GM12891 (cell line): ENCODE measurements at places on chromosomes 6 and 20.

GRCh38 chr6:32604434-32604877, 14.8 kb upstream of the HLA-DRB1 start:
- no peak for DNase-seq

GRCh38 chr20:62120990-62121775, 1.1 kb upstream of the LSM14B start:
- no peak for DNase-seq

DNA sequence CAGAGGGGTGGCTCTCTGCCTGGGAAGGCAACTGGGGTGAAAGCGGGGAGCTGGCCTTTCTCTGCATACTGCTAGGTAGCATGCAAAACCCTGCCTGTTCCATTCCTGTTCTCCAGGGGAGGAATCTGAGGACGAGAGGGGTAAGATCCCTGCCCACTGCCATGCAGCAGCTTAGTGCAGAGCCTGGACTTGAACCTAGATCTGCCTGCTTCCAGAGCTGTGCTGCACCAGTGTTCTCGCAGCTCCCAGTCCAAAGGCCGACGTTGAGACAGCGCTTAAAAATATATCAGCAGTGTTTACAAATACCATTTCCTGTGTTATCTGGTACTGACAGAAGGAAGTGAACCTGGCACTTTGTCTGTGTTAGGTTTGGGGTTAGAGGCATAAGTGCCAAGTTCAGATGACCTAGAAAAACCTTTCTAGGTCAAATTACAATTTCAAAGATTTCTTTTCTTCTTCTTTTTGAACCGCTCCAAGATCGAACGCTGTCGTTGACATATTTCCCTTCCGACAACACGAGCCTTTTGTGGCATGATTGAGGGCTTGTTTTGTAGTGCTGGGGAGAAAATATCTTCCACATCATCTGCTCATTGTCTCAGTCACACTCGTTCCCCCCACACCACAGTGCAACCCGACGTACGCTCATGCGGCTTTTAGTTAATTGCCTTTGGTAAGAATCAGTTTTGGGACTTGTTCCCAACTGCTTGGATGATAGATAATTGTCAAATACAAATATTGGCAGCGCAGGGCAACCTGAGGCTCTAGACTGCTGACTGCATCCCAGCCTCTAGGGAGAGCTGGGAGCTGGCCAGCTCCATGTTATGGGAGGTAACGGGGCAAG, 44.6 kb downstream of the TOX2 start:
- DNase-seq = no peak

DNA sequence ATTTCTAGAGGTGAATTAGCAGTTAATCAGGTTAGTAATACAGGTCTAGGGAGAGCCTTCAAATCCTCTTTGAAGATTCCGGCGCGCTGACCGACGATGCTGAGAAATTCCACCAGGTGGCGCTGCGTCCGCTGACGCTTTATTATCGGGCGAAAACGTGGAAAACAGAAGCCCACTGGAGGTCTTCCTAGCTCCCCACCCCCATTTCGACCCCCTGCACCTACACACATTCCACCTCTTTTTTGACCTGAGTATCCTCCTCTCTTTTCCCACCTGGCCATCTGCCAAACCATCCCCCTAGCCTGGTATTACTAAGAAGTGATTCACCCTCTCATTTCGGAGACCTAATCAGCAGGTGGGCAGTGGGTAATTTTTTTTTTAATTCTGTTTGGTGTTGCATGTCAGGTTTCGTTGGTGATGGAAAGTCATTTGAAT, 65.4 kb upstream of the RIN2 start:
- peak; percentile 29 for DNase-seq

- DNase-seq = no peak
Measured at GRCh38 chr20:23251779-23252178, 98.8 kb upstream of the NXT1 start.

GRCh38 chr6:4983322-4983721, 20.5 kb downstream of the RPP40 start:
- no peak for DNase-seq

- DNase-seq = no peak
Measured at GRCh38 chr6:169994739-169995138, 243.3 kb downstream of the ERMARD start.

- no peak for DNase-seq
Measured at GRCh38 chr6:139284789-139285188, 7.0 kb downstream of the TXLNB start.

DNA sequence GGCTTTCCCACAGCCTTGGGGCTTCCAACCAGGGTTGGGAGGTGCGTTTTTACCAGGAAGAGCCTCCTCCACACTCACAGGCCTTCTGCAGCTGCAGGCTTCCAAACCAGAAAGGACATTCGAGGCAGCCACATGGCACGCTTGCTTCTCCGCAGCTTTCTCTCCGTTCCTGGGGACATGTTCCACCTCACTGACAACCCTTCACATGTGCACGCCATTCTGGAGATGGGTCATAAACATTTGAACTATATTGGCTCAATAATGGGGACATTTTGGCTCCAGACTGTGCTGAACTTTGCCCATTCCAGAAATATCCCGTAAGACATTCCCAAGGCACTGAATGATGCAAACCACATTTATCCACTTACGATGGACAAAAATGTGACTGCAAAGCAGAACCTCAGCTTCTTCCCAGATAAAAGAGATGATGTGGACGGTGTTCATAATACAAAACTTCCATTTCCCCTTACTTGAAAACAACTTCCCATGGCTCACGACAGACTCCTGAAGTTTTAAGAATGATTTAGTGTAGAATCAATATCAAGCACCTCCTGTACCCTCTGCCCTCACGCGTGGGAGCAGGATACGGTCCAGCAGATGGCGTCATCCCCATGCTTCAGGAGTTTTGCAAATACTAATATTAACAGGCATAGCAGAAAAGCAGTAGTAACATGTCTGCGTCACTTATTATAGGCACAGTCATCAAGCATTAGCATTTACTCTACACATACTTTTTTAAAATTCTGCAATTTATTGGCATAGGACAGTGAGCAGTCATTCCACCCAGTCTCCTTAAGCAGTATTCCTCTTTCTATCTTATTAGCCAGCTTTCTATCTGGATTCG, 25.4 kb upstream of the FOXF2 start:
- DNase-seq = no peak

DNA sequence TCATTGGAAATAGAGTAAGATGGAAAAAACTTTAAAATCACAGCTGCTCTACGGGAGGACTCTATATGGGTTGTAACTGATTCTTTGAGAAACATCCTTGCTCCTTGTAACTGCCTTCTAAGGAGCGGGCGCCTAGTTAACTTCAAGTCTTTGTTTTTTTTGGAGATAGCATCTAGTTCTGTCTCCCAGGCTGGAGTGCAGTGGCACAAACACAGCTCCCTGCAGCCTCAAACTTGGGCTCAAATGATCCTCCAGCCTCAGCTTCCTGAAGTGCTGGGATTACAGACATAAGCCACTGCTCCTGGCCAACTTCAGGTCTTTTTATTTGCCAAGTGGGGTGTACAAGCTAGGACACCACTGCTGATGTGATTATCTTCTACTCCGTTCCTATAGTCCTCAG, 506.4 kb upstream of the SOX4 start:
- DNase-seq = no peak

DNA sequence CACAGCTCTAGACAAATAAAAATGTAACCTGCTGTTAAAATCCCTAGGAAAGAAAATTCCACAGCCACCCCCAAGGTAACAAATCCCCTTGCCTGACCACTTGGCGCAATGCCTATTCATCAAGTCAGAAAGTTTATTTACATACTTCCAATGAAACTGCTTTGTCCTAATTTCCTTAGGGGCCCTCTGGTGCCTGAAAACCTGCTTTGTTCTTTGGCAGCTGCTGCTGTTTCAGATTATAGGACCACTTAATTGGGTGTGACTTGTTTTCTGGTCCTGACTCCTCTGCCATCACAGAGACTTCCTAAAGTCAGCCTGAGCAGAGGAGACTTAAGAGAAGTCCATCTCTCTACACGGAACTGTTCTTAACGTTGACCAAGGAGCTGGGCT, 323.6 kb downstream of the UBE3D start:
- no peak for DNase-seq

DNA sequence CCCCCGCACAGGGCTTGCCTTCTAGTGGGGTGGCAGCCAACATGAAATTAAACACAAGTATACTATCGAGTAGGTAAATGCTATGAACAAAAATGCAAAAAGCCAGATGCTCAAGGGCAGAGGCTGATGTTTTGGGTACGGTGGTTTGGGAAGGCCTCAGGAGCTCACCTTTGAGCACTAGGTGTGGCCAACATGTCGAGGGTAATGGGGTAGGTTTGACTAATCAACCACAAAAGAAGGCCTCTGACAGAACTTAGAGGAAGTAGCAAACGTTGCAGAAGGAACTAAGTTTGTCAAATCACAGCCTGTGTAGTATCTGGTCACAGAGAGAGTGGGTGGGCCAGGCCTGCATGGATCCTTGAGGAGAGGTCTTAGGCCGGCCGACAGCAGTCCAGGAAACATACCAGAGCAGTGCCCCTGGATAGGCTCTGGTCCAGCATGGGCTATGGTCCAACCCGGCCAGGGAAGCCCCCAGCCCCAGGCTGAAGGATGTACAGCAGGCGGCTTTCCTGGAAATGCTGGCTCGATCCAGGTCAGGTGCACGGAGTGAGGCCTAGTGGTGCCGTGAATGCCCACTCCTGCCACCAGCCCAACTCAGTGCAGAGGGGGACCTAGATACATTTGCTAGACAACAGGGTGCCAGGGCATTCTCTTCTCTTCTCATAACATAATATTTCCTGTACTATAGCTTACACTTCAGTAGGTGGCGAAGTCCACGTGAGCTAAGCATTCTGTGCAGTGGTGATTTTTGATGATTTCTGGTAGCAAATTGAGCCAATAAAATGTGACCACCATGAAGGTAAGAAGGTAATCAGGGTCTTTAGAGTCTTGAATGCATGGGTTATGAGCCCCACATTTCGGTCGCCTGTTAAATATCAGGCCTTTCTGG, 56.3 kb upstream of the CD93 start:
- DNase-seq = peak; percentile 43

DNA sequence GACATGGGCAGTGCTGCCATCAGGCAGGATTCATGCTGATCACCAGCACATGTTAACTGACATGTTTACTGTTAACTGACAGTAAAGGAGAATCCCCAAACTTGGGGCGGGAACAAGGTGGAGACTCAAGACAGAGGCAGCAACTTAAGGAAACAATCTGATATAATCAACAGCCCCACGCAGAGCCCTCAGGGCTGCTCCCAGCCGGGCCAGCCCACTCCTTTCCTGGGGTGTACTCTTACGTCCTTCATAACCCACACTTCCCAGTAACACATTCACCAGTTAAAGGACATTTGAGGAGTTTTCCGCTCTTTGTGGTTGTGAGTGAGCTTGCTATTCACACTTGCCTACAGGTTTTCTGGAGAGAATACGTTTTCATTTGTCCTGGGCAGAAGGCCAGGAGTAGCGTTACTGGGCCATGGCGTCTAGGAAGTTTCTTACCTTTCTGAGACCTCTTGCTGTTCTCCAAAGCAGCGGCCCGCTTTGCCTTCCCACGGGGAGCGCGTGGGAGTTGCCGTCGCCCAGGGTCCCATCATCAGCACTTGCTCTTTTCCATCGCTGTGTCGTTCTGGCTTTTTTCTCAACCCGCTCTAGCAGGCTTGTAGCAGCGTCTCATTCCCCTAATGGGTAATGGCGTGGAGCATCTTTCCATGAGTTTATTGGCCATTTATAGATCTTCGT, 56.4 kb downstream of the FOXF2 start:
- DNase-seq = no peak

GRCh38 chr6:1481286-1481685, 91.9 kb downstream of the FOXF2 start:
- DNase-seq = no peak

GRCh38 chr6:101758368-101758767, 364.9 kb downstream of the GRIK2 start:
- no peak for DNase-seq

GRCh38 chr6:117143647-117144046, 121.7 kb upstream of the VGLL2 start:
- no peak for DNase-seq

GRCh38 chr20:41446456-41446855, 79.8 kb upstream of the EMILIN3 start:
- DNase-seq = no peak

DNA sequence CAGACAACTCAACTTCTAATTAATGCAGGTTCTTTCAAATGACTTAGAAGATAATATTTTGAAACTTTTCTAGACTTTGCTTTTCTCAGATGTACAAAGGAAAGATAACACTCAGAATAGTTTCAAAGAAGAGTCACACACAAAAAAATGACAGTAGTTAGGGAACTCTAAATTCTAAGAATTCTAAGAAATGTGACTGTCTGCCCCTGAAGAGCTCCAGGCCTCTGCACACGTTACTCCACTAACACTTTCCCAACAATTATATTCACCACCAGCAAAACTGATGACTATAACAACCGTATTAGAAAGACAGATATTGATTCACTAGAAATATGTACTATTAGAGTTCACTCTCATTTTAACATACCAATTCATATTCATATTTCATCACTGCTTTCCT, 133.3 kb upstream of the SMLR1 start:
- DNase-seq = no peak

DNA sequence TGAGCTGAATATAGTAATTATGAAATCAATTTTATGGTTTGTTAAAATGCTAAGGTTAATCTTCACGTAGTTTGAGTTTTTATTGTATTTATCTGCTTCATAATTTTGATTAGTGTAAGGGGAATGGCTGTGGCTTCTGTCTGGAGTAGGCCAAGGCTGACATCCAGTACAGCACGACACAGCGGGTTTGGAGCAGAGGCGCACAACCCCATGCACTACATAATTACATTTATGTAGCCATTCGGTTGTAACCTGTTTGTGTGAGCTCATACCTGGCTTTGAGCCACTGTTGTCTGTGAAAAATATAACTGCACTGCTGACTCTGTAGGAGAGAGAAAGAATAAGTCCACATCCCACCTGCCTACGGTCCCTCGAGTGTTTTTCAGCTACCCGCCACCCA, 615.5 kb downstream of the EYS start:
- no peak for DNase-seq

GRCh38 chr6:91654357-91654756, 1067.5 kb upstream of the MAP3K7 start:
- DNase-seq = no peak

GRCh38 chr6:160457823-160458222, 109.6 kb downstream of the SLC22A3 start:
- no peak for DNase-seq

GRCh38 chr6:142935553-142936517, 9.1 kb downstream of the HIVEP2 start:
- DNase-seq = no peak

DNA sequence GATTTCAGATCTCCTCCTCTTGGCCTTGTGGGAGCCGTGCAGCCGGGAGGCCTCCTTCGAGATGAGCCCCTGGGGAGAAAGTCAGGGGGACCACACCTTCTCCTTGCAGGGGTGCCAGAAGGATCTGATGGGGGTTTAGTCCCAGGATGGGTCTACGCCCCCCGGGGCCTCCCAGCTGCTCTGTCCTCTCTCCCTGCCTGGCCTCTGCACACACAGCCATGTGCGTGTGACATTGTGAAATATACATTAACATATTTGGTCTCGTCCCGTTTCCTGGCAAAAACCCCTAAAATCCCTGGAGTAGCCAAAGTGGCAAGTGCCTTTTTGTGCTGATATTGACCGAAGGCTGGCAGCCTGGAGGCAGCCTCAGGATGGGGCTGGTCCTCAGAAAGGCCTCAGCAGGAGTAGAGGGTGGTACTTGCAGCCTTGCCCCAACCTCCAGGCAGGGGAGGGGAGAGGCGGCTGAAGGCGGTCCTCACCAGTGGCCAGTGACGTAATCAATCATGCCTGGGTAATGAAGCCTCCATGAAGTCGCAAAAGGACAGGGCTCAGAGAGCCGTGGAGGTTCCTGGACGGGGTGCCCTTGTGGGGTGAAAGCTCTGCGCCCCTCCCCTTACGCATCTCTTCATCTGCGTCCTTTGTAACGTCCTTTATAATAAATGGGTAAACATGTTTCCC, 5.1 kb upstream of the HELZ2 start:
- no peak for DNase-seq

- no peak for DNase-seq
Measured at GRCh38 chr6:4358414-4359107, 223.2 kb upstream of the ECI2 start.
